ENCODE measurements at places on chromosomes 2 and 18.

DNA sequence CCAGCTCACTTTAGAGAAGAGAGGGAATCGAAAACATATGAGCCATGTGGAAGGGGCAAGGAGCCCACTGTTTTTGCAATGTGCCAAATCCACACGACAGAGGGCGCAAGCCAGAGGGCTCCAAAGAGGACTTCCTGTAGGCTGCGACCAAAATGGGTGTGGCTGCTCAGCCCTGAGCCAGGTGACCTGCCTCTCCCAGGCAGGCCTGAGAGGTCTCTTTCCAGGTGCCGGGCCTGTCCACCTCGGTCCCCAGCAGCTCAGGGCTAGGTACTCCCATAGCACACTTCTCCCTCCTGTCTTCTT, 153.8 kb downstream of the TTC32 start:
- no peak for DNase-seq

GRCh38 chr2:42077343-42077742, 29.5 kb downstream of the PKDCC start:
- DNase-seq, result no peak

DNA sequence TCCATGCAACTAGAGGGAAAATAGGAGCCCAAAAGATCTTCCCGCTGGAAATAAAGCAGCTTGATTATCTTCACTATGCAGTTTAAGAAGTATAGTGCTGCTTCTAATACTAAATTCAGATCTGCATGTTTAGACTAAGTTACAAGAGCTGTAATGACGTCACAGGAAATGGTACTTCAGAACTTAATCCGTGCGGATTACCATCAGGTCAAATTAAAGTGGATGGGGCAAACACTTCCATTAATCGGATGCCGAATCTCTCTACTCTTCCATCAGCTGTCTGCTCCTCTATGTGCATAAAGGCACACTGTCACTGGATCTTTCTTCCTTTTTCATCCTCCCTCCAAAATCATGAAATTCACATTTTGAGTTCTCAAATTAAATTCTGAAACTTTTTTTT, 52.6 kb downstream of the TRAPPC12 start:
- DNase-seq, result no peak

DNA sequence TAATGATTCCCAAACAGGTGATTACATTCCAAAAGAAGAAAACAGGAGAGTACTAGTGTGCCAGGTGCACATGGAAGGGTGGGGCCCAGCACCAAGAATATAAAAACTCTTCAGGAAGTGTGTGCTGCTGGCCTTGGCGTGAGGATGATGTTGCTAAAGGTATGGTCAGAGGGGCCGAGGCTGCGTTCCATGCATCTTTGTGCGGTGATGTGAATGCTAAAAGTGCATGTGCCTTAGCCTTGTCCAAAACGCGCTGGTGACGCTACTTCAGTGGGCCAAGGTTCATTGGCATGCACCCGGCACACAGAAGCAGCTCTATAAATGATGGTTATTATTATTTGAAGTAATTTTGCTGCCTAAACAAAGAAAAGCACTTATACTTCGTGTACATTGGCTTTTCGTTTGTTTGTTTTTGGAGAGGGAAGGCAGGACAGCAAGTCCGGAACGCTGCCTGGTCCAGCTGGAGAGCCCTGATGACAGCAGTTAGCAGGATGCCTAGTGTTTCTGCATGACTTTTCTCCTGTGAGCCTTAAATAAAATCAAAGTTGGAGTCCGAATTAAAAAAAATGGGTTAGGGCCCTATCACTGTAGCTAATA, 2.9 kb downstream of the ALKAL2 start:
- DNase-seq, result no peak

GRCh38 chr2:240705204-240705791, 13.6 kb downstream of the AQP12A start:
- DNase-seq, result no peak

GRCh38 chr2:109195193-109196045, 66.4 kb downstream of the SH3RF3 start:
- no peak for DNase-seq
